ENCODE measurements at places on chromosomes 7 and 10. TPM values are rescaled to one million over a fixed set of nuclear protein-coding genes. Genes with fewer than 3 reads are reported as not detected.

The DGKB gene
- total RNA-seq: 0.65 TPM

The EZH2 gene
- total RNA-seq: 6.1 TPM

The NPFFR1 gene
- total RNA-seq: not detected

- H3K27ac ChIP-seq: no peak overlapping the region
- H3K4me1 ChIP-seq: no peaks in the 10 kb centered on the region
- DNase-seq: no peak
- H3K36me3 ChIP-seq: no peaks in the 10 kb centered on the region
- H3K27me3 ChIP-seq: peaks cover 12% of the 10 kb centered on the region
These were observed 639 bp downstream of the DYDC2 start for GRCh38 chr10:80356989-80357850.

DNA sequence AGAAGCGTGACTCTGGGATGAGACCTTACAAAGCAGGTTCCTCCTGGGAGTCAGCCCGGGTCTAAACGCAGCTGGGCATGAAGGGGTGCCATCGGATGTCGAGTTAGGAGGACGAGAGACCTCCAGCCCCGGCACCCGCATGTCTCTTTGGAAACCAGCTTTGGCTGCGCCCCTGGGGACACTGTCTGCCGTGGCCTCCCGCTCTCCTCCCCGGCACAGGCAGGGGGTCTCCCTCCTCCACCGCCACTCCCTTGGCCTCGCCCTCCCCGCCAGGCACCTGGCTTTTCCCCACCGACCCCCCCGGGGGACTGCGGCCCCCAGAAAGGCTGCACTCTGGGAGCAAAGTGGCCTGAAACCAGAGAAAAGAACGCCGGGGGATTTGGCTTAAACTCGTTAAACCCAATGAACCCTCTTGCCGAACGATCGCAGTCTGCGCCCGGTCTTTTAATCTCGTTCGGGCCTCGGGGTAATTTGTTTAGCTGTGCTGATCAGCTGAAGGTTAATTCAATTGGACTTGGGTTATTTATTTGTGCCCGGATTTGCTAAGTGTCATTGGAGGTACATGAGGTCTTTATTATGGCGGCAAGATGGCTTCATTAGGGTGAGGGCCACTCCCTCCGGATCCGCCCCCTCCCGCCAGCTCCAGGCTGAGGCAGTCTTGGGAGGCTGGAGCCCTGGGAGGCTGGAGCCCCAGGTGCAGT lies 16.4 kb upstream of the PSMG3 start:
- H3K27me3 ChIP-seq: no peaks in the 10 kb centered on the region
- H3K27ac ChIP-seq: no peak overlapping the region
- no peak for DNase-seq
- H3K4me3 ChIP-seq: no peak overlapping the region

DNA sequence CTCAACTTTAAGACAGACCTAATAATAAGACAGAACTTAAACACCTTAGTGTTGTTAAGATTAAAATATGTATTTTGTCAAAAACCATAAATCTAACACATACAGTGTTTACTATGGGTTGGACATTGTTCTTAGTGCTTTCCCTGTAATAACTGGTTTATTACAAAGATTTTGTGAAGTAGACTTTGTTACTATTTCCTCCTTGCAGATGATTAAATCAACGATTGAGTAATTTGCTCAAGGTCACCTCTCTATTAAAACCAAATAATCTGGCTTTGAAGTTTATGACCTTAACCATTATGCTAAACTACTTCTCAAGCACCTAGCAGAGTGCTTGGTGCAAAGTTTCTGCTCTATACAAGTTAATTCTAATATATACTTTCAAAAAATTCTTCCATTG lies 102.7 kb upstream of the FAM3C start:
- no peak overlapping the region for H3K27ac ChIP-seq
- no peak overlapping the region for H3K4me3 ChIP-seq
- H3K4me1 ChIP-seq: no peaks in the 10 kb centered on the region
- DNase-seq: no peak
- no peaks in the 10 kb centered on the region for H3K36me3 ChIP-seq

GRCh38 chr10:104342941-104343411 lies 4.7 kb upstream of the ITPRIP start:
- H3K27ac ChIP-seq: peak overlapping the region; percentile 11
- DNase-seq: peak; percentile 38
- no peak overlapping the region for H3K4me3 ChIP-seq
- H3K4me1 ChIP-seq: peaks cover 20% of the 10 kb centered on the region

GRCh38 chr7:30549931-30550493 lies 44.7 kb upstream of the GARS1 start:
- no peak overlapping the region for H3K4me3 ChIP-seq
- peaks cover 7% of the 10 kb centered on the region for H3K36me3 ChIP-seq
- H3K4me1 ChIP-seq: no peaks in the 10 kb centered on the region
- no peak for DNase-seq

GRCh38 chr10:58577437-58577777 lies 64.7 kb downstream of the BICC1 start:
- H3K27ac ChIP-seq: peak overlapping the region; percentile 74
- peak; percentile 84 for DNase-seq
- peaks cover 99% of the 10 kb centered on the region for H3K4me1 ChIP-seq
- peak overlapping the region; percentile 31 for H3K4me3 ChIP-seq
- no peaks in the 10 kb centered on the region for H3K27me3 ChIP-seq
- no peaks in the 10 kb centered on the region for H3K36me3 ChIP-seq

DNA sequence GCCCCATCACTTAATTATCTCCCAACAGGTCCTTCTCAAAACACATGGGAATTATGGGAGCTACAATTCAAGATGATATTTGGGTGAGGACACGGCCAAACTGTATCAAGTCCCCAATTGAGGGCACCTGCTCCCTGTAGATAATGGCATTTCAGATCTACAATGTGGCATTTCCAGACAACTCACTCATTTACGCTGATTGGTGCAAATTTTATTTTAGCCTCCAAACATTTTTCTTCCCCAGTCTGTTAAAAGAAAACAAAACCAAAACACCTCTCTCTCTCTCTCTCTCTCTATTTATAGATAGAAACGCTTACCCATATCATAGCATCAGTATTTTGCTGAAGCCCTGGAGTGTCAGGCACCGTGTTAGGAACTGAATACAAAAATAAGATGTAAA lies 148.7 kb upstream of the KLF6 start:
- H3K4me3 ChIP-seq: no peak overlapping the region
- no peak overlapping the region for H3K27ac ChIP-seq
- DNase-seq: no peak
- H3K27me3 ChIP-seq: no peaks in the 10 kb centered on the region
- no peaks in the 10 kb centered on the region for H3K36me3 ChIP-seq

DNA sequence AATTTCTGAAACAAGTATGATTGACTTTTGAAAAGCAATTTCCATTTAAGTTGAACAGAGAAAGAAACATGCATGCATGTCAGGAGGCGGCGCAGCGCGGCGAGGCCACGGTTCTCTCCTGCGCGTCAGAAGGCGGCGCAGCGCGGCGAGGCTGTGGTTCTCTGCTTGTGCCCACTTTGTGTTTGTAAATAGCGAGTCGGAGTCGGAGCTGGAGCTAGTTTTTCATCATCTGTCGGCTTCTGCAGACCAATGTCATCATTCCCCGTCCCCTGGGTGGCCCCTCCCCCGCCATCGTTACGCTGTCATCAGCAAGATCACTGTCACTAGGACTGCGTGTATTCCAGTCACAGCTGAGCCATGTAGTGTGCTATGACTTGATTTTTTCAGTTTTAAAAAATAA lies 49.2 kb downstream of the INPP5A start:
- no peak overlapping the region for H3K27ac ChIP-seq
- no peak for DNase-seq
- no peaks in the 10 kb centered on the region for H3K27me3 ChIP-seq
- H3K4me1 ChIP-seq: peaks cover 16% of the 10 kb centered on the region
- no peaks in the 10 kb centered on the region for H3K36me3 ChIP-seq

DNA sequence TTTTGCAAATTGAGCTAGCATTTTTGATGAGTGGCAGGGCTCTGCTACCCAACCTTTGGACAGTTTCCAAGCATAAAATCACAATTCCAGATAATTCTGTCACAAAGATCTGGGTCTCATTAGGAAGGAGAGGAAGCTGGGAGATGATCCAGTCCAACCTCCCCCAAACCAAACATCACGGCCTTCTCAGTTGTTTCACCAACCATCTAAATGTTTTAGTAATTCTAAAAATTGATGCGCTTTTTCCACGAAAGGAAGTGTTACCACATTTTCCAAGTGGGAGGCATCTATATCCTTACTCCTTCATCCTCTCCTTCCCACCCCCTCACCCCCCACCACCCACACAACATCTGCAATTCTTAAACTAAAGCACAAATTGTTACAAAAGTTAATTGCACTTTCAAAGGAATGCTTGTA lies 108.3 kb downstream of the EGFR start:
- H3K4me3 ChIP-seq: peak overlapping the region; percentile 26
- no peaks in the 10 kb centered on the region for H3K27me3 ChIP-seq
- H3K27ac ChIP-seq: peak overlapping the region; percentile 99
- peak; percentile 59 for DNase-seq
- peaks cover 78% of the 10 kb centered on the region for H3K4me1 ChIP-seq

DNA sequence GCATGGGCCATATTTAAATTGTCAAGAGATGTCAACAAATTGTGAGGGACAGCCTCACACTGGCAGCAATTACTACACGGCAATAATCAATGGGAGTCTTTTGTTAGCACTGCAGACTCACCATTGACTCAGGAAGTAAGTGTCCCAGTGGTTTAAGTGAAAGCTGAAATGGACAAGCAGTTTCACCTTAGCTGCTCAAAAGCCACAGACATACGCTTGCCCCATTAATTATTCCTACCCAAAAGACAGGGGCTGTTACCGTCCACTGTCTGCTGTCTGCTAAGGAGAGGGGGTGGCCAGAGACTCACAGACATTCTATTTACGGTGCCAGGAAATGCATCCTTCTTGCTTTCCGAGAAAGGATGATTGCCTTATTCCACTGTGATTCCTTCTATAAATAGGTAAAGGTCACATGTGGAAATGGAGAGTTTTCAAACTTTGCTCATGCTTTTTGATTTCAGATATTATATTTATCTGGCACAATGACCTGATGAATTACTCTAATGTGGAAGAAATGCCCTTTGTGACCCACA lies 309.7 kb upstream of the NFE2L3 start:
- no peaks in the 10 kb centered on the region for H3K27me3 ChIP-seq
- peaks cover 24% of the 10 kb centered on the region for H3K4me1 ChIP-seq

DNA sequence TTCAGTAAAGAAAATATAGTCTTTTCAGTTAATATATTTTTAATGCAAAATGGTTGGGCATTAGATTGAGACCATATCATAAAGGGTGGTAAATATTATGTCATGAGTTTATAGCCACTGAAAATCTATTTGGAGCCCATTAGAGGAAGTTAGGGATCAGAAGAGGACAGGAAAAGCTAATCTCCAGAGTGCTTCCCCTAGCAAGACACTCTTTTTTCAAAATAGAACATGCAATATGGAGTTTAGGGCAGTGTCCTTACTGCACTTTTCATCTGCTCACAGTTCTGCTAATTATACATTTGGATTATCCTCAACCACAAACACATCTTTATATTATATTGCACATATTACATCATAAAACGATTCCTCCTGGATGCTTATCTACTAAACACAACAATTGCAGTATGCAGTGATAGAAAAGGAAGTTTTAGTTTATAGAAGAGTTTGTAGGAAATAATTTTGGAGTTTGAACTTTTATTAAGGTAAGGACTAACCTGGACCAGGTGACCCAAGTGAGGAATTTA lies 159.8 kb downstream of the PHF14 start:
- DNase-seq: no peak
- no peaks in the 10 kb centered on the region for H3K27me3 ChIP-seq
- H3K27ac ChIP-seq: no peak overlapping the region
- 0 out of 2 replicates have a peak, but pooled peaks cover 5% of the 10 kb centered on the region for H3K36me3 ChIP-seq
- H3K4me1 ChIP-seq: no peaks in the 10 kb centered on the region
